ENCODE measurements at places on chromosomes 16 and 17.

- DNase-seq = no peak
Measured at GRCh38 chr16:51815523-51815922, 664.5 kb upstream of the SALL1 start.

DNA sequence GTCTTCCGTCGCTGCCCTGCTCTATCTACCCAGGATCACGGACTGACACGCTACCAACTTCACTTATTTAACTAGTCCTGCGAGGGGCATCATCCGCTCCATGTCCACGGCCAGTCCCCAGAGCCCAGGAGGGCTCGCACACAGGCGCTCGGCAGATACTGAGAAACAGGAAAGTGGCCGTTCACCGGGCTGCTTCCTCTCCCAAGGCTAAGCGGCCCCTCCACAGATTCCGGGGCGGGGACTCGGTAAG is 388 bp downstream of the OXLD1 start:
- peak; percentile 66 for DNase-seq

DNA sequence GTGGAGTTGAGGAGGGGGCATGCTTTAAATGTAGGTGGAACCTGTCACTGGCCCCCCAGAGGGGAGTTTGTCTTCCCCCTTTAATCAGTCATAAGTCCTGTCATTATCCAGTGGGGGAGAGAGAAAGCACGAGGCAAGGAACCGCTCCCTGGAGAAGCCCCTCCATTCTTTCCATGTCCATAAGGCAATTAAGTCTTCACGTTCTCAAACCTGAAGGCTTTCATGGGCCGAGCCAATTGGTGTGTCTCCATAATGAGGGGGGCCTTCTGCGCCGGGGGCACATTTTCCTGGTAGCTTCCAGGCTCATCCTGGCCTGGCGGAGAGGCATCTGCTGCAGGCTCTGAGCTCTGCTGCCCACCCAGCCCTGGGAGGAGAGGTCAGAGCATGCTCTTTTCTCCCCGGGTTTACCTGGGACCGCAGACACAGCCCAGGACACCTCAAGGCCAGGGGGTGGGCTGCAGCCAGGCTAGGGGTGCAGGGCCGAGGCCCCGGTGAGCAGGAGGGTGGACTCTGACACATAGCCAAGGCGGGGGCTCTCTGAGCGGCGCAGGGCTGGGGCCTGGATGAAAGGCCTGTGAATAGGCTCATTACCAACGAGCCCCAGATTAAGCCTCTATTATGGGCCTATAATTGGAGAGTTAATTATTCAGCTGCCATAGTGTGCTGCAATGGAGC is 42.5 kb downstream of the C16orf78 start:
- no peak for DNase-seq

DNA sequence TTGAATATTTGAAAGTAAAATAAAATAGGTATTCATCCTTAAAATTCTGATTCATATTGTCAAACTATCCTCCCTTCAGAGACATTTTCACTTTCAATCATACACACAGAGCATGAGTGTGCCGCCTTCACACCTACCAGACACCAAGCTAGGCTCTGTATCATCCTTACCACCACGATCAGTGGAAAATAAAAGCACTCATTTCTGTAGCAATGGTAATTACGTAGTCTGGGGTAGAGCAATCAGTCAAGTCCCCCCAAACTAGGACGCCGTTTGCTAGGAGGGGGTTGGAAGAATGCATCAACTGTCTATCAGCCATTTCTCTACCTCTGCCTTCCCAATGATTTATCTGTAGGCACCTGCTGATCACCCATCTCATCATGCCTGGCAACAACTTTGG is 84.6 kb upstream of the GRIN2A start:
- DNase-seq = no peak

GRCh38 chr17:45221081-45222013 is at the start of gene FMNL1:
TSS of gene FMNL1 (plus strand) at chr17:45221885. CDS start at chr17:45222125, 240 bp downstream.
- DNase-seq = peak; percentile 47

GRCh38 chr17:1481736-1482135 is 10.8 kb downstream of the MYO1C start:
- no peak for DNase-seq

DNA sequence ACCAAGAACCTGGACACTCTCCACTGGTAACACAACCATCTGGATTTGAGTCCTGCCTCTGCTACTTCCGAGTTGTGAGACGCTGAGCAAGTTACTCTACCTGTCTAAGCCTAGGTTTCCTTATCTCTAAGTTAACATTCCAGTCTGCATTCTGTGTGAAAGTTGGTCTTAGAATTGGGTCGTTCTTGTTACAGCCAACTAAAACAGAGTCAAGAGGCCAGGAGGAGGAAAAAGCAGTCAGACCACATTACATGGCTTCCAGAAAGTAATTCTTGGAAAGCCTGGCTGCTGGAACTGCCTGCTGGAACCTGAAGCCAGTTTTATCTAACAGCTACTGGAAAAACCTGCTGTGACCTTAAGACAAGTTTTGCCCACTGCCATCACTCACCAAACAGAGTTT is 38.4 kb upstream of the XYLT1 start:
- DNase-seq = no peak

- DNase-seq = no peak
Measured at GRCh38 chr17:43359469-43360110, 39.2 kb upstream of the ARL4D start.

GRCh38 chr16:65833171-65833871 is 533.2 kb upstream of the CDH5 start:
- no peak for DNase-seq
